ENCODE measurements at places on chromosomes 16 and 17.

GRCh38 chr17:27430882-27431491 lies 25.3 kb upstream of the KSR1 start:
- DNase-seq = peak; percentile 16
- H3K27me3 ChIP-seq = no peaks in the 10 kb centered on the region
- H3K36me3 ChIP-seq = no peaks in the 10 kb centered on the region
- no peak overlapping the region for H3K27ac ChIP-seq
- no peak overlapping the region for H3K4me3 ChIP-seq

DNA sequence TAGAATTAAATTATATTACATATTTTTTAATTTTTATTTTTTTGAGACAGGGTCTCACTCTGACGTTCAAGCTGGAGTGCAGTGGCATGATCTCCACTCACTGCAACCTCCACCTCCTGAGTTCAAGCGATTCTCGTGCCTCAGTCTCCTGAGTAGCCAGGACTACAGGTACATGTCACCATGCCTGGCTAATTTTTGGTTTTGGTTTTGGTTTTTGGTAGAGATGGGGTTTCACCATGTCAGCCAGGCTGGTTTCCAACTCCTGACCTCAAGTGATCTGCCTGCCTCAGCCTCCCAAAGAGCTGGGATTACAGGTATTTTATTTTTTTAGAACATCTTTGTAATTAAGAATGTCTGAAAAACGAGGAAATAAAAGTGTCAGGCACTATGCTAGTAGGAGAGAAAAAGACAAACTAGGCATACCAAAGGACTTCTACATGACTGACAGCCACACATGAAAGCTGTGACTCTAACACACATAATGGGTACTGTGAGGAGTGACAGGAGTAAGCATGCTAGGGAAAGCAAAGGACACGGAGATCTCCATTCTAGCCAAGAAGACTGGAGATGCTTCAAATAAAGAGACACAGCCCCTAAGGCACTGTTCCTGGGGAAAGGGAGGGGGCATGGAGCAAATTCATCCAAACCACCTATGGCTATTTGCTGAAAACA lies 7.3 kb downstream of the GNA13 start:
- no peaks in the 10 kb centered on the region for H3K27me3 ChIP-seq
- H3K27ac ChIP-seq = no peak overlapping the region
- no peak overlapping the region for H3K4me3 ChIP-seq
- H3K4me1 ChIP-seq = peaks cover 5% of the 10 kb centered on the region

- H3K36me3 ChIP-seq = peaks cover 76% of the 10 kb centered on the region
- H3K4me3 ChIP-seq = no peak overlapping the region
- H3K4me1 ChIP-seq = no peaks in the 10 kb centered on the region
- peak; percentile 66 for DNase-seq
- H3K27ac ChIP-seq = peak overlapping the region; percentile 44
Measured at GRCh38 chr17:1529863-1530262, 13.5 kb upstream of the INPP5K start.

DNA sequence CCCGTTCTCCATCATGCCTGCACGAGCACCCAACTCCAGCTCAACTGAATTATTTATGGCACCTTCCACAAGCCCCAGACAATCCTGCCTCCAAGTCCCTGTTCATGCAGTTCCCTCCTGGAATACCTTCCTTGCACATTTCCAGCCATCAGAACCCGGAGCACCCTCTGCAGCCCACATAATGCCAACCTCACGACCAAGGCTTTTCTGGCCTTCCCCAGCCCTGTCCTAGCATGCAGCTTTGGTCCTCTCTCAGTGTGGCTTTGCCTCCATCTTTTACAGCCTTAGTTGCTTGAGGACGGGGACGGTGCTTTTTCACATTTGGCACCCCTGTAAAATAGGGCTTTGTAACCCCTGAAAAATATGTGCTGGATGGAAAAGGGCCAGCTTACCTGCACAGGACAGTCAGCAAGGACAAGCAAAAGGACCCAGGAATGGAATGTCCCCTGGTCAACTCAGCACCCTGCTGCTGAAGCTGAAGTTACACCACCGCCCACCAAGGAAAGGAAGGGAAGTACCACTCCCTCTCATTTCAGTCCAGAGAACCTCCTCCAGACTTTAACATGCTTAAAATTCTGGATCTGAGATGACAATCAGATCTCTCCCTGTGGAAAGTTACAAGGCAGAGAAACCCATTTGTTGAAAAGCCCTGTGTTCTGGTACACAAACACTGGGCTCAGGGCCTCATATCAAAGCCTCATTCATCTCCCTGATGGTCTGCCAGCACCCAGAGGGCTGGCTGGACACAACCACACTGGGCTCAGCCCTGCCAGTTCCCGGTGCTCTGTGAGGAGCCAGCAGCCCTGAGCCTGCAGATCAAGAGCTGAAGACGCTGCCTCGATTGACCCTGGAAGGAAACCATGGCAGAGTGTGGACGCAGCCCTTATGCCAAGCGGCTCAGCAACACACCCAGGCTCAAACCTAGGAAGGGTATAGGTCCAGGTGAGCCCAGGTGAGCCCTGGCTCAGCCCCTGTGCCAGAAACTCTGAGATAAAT lies 2.9 kb downstream of the SLC39A11 start:
- no peak for DNase-seq
- no peak overlapping the region for H3K4me3 ChIP-seq
- H3K36me3 ChIP-seq = peaks cover 14% of the 10 kb centered on the region
- H3K27me3 ChIP-seq = no peaks in the 10 kb centered on the region

GRCh38 chr16:7545251-7545650 lies 212.6 kb downstream of the RBFOX1 start:
- H3K36me3 ChIP-seq = no peaks in the 10 kb centered on the region
- no peaks in the 10 kb centered on the region for H3K4me1 ChIP-seq
- no peak overlapping the region for H3K4me3 ChIP-seq
- DNase-seq = no peak
- H3K27ac ChIP-seq = no peak overlapping the region
- no peaks in the 10 kb centered on the region for H3K27me3 ChIP-seq

DNA sequence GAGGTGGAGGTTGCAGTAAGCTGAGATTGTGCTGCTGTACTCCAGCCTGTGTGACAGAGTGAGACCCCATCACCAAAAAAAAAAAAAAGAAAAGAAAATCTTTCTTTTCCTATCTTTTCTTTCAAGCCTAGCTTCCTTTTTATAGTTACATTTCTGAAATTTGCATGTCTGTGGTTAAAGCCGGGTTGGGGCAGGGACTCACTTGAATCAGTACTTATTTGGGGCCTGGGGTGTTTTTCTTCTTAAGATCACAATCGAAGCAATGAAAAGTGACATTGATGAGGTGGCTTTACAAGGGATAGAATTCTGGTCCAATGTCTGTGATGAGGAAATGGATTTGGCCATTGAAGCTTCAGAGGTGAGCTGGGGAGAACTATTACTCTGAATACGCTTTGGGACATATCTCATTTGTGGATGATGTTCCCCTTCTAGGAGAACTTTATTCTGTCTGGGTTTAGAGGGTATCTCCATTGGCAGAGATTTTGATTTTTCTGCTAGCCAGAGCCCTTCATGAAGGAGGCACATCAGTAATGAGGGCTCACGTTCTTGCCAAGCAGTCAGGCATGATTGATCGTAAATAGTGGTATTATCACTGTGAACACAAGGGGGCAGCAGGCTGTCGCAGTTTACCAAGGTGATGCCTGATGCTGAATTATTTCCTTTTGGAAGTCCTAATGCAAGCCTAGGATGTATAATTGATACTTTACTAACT lies 14.3 kb downstream of the KPNB1 start:
- peaks cover 80% of the 10 kb centered on the region for H3K36me3 ChIP-seq
- no peaks in the 10 kb centered on the region for H3K4me1 ChIP-seq
- no peak overlapping the region for H3K4me3 ChIP-seq
- no peaks in the 10 kb centered on the region for H3K27me3 ChIP-seq

GRCh38 chr17:69030169-69030568 lies 30.6 kb downstream of the ABCA9 start:
- no peak for DNase-seq
- peaks cover 5% of the 10 kb centered on the region for H3K4me1 ChIP-seq
- H3K27me3 ChIP-seq = no peaks in the 10 kb centered on the region
- H3K4me3 ChIP-seq = no peak overlapping the region
- H3K36me3 ChIP-seq = no peaks in the 10 kb centered on the region
- no peak overlapping the region for H3K27ac ChIP-seq

GRCh38 chr17:60524463-60525327 lies 1.3 kb downstream of the APPBP2 start:
- no peaks in the 10 kb centered on the region for H3K27me3 ChIP-seq
- H3K36me3 ChIP-seq = peaks cover 13% of the 10 kb centered on the region
- peak; percentile 59 for DNase-seq
- H3K4me1 ChIP-seq = peaks cover 7% of the 10 kb centered on the region
- peak overlapping the region; percentile 100 for H3K27ac ChIP-seq

DNA sequence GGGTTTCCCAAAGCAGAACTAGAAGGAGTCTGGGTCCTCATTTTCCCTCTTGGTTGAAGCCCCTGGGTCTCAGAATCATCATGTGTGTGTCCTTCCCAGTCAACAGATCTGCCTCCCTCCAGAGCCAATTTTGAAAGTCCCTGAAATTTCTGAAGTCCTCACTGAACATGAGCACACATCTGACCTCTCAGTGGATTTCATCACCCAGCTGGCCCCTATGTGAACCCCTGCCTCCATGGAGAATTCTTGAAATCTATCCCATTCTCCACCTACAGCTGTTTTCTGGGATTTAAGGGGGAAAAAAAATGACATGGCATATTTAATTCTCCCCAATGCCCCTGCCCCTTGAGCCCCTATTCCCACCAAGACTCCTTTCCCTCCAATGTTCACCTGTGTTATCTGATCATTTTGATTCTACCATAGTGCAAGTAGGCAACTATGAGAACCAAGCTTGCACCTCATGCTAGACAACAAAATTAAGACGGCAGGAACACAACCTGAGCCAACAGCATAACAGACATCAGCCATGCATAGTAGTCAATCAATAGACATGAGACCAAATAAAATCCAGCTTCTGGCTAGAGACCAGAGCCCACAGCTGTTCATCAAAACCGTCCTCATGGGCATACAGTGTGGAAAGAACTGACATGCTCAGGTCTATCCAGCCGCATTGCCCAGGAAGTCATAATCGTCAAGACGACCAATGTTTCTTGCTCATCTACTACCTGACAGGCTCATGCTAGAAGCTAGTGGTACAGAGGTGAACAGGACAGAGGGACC lies 14.9 kb downstream of the SOX9 start:
- H3K36me3 ChIP-seq = no peaks in the 10 kb centered on the region
- no peak overlapping the region for H3K4me3 ChIP-seq
- no peak for DNase-seq
- no peaks in the 10 kb centered on the region for H3K27me3 ChIP-seq
- no peaks in the 10 kb centered on the region for H3K4me1 ChIP-seq

DNA sequence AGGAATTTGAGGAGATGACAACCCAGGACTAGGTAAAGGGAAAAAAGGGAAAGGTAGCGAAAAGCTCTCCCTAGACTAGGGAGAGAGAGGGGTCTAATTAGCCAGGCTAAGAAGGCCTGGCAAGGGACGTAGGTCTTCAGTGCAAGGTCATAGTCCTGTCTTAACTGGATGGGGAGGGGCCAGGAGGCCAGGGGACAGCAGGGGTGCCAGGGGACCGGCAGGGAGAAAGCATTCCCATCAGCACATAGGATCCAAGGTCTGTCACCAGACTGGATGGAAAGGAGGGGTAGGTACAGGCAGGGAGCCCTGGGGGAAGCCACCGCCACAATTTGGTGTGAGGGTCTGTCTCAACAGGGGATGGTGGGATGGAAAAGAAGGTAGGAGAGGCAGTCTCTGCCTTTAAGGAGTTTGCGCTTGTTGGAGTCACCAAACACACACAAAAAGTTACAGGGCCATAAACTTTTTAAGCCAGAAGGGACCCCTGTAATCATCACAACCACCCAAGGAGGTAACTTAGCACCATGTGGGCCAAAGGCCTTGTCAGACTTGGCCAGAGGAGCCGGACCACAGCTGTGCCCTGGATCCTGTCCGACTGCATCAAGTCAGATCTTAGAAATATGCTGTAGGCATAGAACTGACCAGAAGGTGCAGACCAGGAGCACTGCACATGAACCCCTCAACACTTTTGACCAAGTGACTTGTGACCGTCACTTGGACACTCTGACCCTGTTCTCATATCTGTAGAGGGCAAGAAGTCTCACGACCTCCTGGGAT lies 10.0 kb downstream of the AXIN2 start:
- no peak overlapping the region for H3K4me3 ChIP-seq
- no peaks in the 10 kb centered on the region for H3K27me3 ChIP-seq
- peak; percentile 56 for DNase-seq
- peaks cover 30% of the 10 kb centered on the region for H3K4me1 ChIP-seq
- no peak overlapping the region for H3K27ac ChIP-seq

DNA sequence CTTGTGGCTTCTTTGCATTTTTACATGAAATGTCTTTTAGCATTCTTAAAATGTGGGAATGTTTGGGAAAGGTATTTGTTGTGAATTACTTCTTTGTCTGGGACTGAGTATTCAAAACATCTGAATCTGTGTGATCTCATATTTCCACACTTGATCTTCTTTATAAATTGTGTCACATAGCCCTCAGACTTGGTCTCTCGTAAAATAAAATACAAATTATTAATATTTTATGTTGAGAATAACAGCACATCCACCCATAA lies 81.9 kb downstream of the TUBD1 start:
- H3K36me3 ChIP-seq = peaks cover 17% of the 10 kb centered on the region
- H3K27me3 ChIP-seq = no peaks in the 10 kb centered on the region
- H3K4me1 ChIP-seq = no peaks in the 10 kb centered on the region
- no peak overlapping the region for H3K4me3 ChIP-seq
- no peak for DNase-seq

GRCh38 chr16:54647216-54647615 lies 283.4 kb upstream of the IRX5 start:
- no peak overlapping the region for H3K27ac ChIP-seq
- DNase-seq = no peak
- no peaks in the 10 kb centered on the region for H3K36me3 ChIP-seq
- H3K4me3 ChIP-seq = no peak overlapping the region

DNA sequence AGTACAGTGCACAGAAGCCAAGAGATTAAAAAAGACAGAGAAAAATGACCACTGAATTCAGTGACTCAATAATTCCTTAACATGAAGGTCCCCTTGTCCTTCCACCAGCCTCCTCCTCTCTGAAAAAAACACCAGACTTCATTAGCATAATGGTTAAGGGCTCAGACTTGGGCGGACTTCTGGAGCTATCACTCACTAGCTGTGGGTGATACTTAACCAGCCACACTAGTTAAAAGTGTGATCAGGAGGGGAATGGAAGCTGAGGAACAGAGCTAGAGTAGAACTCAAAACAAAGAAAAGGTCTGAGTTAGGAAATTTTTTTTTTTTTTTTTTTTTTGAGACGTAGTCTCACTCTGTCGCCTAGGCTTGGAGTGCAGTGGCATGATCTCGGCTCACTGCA lies 23.2 kb downstream of the ZNF652 start:
- DNase-seq = no peak
- no peak overlapping the region for H3K27ac ChIP-seq
- no peak overlapping the region for H3K4me3 ChIP-seq
- H3K27me3 ChIP-seq = no peaks in the 10 kb centered on the region
- no peaks in the 10 kb centered on the region for H3K36me3 ChIP-seq
- no peaks in the 10 kb centered on the region for H3K4me1 ChIP-seq

- no peak overlapping the region for H3K27ac ChIP-seq
- H3K4me3 ChIP-seq = no peak overlapping the region
- no peak for DNase-seq
- no peaks in the 10 kb centered on the region for H3K27me3 ChIP-seq
- H3K4me1 ChIP-seq = no peaks in the 10 kb centered on the region
Measured at GRCh38 chr16:47096297-47096696, 47.4 kb downstream of the NETO2 start.
